Activated CD4-positive, alpha-beta T cell treated with anti-CD3 and anti-CD28 coated beads, Interleukin-2, amount 50 U/mL, for 4 hours (primary cell): ENCODE measurements at places on chromosomes 7 and 10.
A peak's percentile ranks its signal among the peaks of the same experiment; 100 is the strongest.

- DNase-seq: no peak
Observed at GRCh38 chr7:143018931-143019330, 8.0 kb downstream of the OR9A2 start.

DNA sequence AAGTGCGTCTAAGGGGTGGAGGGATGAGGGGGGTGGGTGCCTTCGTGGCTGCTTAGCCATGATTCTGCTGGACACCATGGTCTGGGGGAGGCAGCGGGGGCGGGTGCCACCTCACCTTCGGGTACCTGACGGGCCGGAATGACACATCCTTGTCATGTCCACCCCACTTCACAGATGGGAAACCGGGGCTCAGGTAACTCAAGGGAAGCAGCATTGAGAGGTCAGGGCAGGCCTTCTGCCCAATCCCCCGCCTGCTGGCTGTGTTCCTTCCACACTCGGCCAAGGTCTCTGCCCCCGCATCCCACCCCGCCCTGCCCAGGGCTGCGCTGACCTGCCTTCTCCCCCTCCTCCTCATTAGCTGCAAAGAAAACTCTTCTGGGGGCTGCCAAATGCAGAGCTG lies 598.0 kb downstream of the PTPRN2 start:
- no peak for DNase-seq

DNA sequence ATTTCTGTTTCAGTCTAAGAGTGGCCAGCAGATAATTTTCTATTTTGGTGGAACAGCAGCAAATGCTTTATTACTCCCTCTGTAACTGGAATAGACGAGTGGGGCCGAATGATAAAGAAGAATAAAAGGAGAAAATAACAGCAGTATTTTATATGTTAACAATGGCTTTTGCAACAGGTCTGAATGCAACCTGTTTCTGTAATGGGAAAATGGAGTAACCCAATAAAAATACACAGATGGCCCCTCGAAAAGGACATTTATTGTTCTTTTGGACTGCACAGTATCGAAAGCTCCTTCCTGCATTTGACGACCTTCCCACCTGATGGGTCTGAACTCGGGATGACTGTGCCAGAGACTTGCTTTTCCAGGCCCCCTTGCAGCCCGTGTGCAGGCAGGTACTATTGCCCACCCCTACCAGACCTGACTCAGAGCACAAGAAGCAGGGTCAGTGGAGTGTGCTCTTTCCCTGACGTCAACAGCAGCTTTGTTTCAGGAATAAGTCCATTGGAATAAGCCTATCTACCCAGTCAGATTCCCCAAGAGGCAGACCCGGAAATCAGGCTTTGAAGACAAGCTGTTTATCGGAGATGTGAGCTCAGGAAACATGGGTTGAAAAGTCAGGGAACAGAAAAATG lies 306.5 kb upstream of the NEBL start:
- no peak for DNase-seq

- DNase-seq: no peak
Observed at GRCh38 chr10:82462910-82463551, 588.0 kb downstream of the NRG3 start.

GRCh38 chr7:114787556-114787955 lies 134.3 kb upstream of the MDFIC start:
- no peak for DNase-seq

DNA sequence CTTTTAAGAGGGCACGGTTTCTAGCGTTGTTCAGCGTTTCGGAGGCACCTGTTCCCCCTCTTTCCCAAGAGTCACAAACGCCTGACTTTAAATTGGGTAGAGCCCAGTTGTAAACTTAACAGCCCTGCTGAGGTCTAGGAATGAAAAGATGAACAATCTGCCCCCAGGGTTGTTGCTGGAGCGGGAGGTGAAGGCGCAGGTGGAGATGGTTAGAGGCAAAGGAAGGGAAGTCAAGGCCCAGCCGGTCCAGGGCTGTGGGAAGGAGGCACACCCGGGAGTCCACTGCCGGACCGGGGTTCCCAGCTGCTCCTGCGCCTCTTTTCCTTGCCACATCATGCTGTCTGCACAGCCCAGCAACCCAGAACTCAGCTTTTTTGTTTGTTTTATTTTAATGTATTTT lies 770 bp downstream of the PRXL2A start:
- no peak for DNase-seq

GRCh38 chr7:78090616-78091015 lies 292.0 kb downstream of the PHTF2 start:
- DNase-seq: no peak

- no peak for DNase-seq
Observed at GRCh38 chr7:87624628-87625027, 3.6 kb upstream of the RUNDC3B start.

DNA sequence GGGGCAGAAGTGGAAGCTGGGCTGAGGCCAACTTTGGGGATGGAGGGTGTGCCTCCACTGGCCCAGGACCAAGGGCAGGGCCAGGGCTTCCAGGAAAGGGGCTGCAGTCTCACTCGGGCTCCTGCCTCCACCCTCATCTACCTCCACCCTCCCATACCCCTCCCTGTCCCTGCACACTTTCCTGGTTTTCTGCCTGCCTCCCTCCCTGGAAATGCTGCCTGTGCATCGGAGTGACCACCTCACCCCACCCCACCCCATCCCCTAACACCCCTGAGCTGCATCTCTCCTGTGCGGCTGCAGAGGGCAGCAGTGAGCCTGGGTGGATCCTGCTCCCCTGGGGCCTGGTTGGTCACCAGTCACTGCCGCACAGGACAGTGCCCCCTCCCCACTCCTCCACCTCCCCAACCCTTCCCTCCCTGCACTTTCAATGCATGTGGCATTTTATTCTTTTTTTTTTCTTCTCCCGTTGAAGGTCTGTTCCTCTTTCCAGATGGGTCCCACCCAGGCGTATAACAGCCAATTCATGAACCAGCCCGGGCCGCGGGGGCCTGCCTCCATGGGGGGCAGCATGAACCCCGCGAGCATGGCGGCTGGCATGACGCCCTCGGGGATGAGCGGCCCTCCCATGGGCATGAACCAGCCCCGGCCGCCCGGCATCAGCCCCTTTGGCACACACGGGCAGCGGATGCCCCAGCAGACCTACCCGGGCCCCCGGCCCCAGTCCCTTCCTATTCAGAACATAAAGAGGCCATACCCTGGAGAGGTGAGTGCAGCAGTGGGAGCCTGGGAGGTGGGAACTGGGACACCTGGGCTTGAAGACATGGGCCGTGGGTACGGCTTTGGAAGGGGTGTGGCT lies 54.1 kb upstream of the PPIF start:
- DNase-seq: peak; percentile 17

DNA sequence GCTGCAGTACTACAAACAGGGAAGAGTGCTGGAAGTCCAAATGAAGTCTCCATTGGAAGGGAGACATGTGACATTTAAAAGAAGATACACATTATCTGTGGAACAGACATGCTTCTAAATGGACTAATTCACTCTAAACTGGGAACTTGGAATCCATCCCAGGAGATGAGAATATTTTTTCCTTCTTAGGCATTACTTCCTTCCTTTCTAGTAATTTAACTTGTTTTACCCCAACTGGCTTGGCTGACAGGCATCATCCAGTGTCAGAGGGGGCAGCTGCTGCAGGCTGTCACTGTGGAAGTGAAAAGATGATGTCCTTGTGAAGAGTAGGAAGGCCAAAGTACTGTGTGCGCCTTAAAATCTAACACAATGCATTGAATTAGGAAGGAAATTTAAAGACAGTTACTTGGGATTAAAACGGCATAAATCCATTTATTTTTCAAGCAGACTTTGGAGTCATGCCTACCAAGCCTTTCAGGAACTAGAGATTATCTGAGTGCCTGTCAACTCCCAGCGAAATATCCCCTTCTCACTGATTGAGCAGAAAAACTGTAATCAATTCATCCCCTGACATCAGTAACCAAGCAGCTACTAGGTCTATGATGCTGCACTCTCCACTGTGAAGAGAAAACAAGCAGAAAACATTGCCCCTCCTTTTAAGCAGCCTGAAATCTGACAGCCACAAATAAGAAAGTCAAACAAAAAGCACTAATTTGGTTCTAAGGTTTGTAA lies 161.2 kb downstream of the DGKI start:
- no peak for DNase-seq

GRCh38 chr7:157826566-157826965 lies 489.8 kb downstream of the DNAJB6 start:
- DNase-seq: no peak

DNA sequence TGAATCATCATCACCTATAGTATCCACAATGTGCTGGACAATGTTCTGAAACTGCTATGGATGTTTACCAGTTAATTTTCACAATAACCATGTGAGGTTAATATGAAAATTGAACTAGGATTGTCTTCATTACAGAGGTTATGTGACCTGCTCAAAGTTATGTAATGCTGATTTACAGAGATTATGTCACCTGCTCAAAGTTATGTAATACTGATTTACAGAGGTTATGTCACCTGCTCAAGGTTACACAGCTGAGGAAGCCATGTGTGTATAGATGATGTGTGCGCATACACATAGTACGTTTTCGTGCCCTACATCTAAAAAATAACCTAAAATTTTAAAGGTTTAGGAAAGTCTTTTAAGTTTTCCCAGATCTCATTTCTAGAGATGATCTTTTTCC lies 298.0 kb downstream of the CDK14 start:
- DNase-seq: no peak

DNA sequence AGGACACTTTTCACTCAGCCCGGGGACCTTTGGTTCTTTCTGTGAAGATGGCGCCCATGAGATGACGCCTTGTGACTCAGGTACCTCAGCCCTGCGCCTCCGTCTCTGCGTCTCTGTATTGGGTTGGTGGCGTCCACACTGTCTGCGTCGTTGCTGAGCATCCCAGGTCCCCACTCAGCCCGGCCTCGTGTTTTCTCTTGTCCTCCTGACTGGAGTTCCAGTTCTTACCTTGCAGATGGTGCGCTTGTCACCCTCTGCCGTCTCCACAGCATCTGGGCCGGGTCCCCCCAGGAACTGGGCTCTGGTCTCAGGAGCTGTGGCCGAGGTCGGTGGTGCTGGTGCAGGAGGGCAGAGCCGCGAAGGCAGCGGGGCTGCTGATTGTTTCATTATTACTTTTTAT lies 150.4 kb downstream of the WDR37 start:
- DNase-seq: no peak

GRCh38 chr10:31928549-31929260 lies at the start of gene ARHGAP12:
Gene ARHGAP12 (minus strand): TSS chr10:31928831. CDS start chr10:31908855, 19,976 bp downstream.
- peak; percentile 73 for DNase-seq

DNA sequence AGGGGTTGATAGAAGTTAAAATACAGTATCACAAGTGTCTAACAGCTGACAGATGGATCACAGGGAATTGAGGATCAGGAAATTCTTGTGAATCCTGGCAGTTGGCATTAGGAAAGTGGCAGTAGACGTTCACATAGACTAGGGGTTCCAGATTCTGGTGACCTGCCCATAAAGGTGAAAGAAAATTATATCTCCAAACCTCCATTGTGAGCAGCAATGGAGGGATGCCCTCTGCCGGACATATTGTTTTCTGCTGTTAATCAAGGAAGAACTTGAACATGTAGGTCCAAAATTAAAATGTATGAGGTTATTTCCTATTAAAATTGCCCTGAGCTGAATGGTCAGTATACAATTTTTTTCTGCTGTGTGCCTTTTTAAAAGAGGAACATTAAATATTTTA lies 5.1 kb downstream of the NME8 start:
- no peak for DNase-seq

DNA sequence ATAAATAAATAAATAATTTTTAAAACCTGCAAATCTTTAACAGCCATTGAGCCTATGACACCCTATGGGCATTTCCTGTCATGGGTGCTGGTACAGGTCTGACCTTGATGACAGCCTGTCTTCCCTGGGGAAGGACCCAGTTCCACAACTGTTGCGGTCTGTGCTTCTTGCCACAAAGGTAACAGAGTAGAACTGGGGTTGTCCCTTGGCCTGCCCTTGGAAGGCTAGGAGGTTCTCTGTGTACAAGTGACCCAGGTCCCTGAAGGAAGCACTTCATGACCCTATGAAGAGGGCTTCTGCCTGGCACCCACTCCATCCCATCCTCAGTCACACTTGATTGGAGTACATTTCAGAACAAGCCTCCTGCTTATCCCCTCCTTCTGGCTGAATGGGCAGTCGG lies 66.9 kb downstream of the OGDH start:
- no peak for DNase-seq

- no peak for DNase-seq
Observed at GRCh38 chr7:127820732-127821085, 168.7 kb downstream of the SND1 start.

GRCh38 chr7:20696803-20697333 lies 81.4 kb downstream of the ABCB5 start:
- DNase-seq: no peak

- DNase-seq: no peak
Observed at GRCh38 chr10:125562737-125563136, 120.2 kb downstream of the TEX36 start.

DNA sequence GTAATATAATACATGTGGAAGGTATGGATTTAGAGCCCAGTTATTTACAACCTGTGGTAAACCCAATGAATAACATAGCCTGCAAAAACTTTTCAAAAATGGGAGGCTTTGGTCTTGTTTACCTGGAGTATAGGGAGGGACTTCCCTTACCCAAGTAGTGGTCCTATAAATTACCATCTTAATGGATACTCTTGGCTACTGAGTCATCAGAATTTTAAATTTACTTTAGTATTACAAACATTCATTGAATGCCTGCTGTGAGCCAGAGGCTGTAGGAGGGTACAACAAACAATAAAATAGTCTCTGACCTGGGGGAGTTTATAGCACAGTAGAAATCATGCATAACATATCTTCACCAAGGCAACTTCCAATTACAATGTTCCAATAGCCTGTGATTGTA lies 365.1 kb downstream of the BBS9 start:
- no peak for DNase-seq

- DNase-seq: no peak
Observed at GRCh38 chr10:69801434-69802315, at the start of gene COL13A1. Gene COL13A1 (plus strand): TSS chr10:69801906. CDS start chr10:69802424, 518 bp downstream.

- DNase-seq: no peak
Observed at GRCh38 chr10:93261089-93261488, 187.4 kb downstream of the CYP26A1 start.

DNA sequence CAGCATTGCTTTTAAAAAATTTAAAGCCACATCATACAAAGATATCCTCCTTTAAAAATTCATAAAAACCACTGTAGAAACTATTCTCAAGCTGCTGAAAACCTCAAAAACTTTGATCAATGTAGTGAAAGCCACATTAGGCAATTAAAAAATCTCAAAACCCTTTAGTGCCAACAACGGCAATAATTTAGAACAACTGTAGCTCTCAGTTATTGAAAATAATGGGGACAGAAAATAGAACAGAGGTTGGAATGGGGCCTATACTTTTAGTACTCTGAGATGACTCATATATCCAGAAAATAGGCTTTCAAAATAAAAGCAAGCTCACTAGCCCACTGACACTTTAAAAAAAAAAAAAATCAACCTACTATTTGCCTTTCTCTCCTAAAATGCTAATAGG lies 87.5 kb downstream of the GSAP start:
- no peak for DNase-seq

- no peak for DNase-seq
Observed at GRCh38 chr7:137169282-137169698, 174.2 kb downstream of the PTN start.
